ENCODE measurements at places on chromosomes 4 and X.

- no peak for DNase-seq
Measured at GRCh38 chrX:70405003-70405402, 18.1 kb upstream of the GDPD2 start.

GRCh38 chr4:184259866-184260265 is 42.2 kb upstream of the ENPP6 start:
- DNase-seq, result no peak

- no peak for DNase-seq
Measured at GRCh38 chrX:141443922-141444321, 140.6 kb downstream of the SPANXA1 start.

- DNase-seq, result no peak
Measured at GRCh38 chr4:175071123-175071522, 153.0 kb downstream of the ADAM29 start.

DNA sequence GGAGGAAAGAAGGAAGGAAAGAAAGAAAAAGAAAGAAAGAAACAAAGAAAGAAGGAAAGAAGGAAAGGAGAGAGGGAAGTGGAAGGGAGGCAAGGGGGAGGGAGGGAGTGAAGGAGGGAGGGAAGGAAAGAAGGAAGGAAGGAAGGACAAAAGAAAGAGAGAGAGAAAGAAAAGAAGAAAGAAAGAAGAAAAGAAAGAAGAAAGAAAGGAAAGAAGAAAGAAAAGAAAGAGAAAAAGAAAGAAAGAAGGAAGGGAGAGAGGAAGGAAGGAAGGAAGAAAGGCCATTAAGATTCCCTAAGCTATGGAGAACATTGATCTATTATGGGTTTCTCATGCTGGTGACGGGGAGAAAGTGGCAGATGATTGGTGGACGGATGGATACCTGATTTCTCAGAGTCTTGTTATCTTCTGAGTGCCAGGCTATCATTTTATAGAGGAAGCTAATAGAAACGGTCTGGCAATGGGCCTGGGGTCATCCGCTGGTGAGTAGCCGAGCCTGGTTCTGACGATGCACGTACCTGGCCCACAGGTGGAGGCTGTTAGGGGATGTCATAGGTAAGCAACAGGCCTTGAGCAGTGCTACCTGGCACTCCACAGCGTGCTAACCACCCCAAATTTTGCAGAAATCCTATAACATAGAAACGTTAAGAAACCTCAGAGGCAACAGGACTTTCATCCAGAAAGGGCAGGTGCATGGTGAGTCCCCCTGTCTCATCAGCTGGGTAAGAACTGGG is 142.9 kb downstream of the SHOX start:
- DNase-seq, result no peak

DNA sequence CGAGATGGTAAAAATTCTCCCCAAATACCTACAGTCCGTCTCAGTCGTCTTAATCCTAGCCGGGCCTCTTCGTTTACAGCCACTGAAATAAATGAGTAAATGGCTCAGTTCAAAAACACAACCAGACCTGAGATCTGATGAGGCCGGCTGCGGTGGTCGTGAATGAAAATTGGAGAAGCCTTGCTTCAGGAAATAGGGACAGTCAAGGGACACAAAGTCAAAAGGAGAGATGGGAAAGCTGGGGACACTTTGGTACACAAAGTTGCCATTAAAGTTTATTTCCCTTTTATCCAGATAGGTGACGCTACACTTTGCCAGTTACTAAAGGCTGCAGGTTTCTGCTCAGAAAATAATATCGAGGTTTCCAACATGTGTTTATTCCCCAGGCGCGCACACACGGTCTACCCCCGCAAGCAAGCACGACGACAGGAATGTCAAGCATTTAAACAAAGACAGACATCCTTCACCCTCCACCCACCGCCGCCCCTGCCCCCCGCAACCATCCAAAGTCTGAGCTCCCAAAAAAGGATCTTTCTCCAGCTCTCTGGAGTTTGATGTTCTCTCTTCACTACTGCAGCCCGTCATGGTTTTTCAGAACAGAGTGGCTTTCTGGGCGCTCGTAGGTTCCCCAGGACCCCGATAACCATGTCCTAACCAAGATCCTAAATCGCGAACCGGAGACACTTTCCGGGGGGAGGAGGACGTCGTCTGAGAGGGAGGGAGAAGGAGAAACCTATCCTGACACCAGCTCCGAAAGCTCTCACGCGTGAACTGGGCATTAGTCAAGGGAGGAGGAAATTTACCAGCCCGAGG is 1.3 kb upstream of the PCDH7 start:
- DNase-seq, result no peak

All from T-cell (primary cell).